ENCODE measurements at places on chromosomes 11 and 22.

GRCh38 chr11:68979931-68980775 lies 633 bp downstream of the MRGPRD start:
- DNase-seq, result no peak

DNA sequence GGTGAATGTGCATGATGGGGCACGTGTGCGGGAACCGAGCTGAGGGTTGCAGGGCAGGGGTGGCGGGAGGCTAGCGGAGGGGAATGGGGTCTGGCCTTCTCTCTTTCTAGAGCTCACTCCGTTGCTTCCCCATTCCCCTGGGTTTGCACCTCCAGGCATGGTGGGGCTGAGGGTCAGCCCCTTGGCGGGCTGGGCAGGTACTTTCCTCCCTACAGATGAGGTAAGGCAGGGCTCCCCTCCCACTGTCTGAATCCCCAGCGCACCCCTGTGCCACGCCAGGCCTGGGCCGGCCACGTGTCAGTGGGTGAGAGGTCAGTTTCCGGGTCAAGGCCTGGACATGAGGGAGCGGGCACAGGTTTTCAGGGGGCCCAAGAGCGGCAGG lies 8.9 kb downstream of the SUSD2 start:
- no peak for DNase-seq

DNA sequence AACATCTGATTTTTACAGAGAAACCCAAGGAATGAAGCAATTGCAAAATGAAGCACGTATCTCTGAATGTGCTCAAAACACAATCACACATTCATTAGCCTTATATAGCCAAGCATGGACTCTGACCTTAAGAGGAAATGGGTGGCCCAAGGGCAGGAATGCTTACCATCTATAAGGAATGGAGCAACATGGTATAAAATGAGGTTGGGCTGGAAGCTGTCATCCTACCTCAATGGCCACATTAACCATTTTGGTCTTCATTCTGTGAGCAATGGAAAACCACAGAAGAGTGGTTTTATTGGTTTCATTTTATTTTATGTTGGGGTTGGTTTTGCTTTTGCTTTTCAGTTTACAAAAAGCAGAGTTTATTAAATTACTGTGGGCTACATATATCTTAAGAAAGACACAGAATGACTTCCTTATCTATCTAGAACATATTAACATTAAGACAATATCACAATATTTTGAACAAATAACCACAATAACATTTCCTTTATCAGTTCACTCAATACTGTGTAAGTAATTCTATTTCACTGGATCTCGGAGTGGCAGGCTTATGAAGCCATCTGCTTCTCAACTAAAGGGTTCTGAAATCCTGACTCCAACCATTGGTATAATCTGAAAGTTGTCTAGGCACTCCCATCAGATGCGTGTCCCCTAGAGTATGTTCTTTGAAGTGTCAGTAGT lies 10.8 kb upstream of the MS4A13 start:
- no peak for DNase-seq

GRCh38 chr11:67484847-67485311 lies 2.1 kb downstream of the AIP start:
- DNase-seq, result no peak

DNA sequence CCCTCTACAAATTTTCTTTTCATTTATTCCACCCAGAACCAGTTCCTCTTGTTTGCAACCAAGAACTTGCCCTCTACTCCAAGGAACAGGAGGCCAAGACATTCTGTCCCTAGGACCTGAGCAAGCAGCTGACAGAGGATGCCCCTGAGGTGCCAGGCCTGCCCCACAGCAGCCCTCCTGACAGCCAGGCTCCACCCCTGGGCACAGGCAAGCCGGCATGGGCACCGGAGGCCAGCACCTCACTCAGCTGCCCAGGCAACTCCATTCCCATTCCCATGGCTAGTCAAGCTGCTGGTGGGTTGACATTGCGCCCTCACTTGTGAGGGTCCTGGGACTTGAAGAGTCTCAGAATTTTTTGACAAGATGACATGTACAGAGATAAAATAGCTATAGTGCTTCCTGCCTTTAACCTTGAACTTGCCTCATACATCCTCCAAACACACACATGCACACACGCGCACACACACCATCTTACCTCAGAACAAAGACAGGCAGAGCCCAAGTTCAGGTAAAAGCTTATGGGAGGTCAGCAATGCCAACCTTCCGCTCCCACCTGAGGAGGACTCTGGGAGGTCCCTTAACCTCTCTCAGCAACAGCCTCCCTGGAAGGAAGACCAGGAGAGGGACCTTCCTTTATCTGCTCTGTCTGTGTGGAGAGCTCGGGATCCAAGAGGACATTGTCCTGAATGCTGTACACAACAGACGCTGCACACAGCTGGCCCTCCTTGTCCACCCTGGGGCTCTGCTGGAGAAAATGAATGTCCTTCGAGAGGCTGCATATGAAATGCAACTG lies 620.9 kb upstream of the CADM1 start:
- no peak for DNase-seq

GRCh38 chr11:67102664-67103063 lies 16.4 kb upstream of the KDM2A start:
- no peak for DNase-seq

GRCh38 chr11:116129456-116129855 lies 625.2 kb upstream of the CADM1 start:
- no peak for DNase-seq

DNA sequence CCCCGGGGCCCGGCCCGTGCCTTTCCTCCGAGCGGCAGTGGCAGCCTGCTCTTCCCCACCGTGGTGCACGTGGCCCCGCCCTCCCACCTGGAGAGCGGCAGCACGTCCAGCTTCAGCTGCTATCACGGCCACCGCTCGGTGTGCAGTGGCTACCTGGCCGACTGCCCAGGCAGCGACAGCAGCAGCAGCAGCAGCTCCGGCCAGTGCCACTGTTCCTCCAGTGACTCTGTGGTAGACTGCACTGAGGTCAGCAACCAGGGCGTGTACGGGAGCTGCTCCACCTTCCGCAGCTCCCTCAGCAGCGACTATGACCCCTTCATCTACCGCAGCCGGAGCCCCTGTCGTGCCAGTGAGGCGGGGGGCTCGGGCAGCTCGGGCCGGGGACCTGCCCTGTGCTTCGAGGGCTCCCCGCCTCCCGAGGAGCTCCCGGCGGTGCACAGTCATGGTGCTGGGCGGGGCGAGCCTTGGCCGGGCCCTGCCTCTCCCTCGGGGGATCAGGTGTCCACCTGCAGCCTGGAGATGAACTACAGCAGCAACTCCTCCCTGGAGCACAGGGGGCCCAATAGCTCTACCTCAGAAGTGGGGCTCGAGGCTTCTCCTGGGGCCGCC lies 11.9 kb downstream of the C22orf31 start:
- no peak for DNase-seq

GRCh38 chr11:122772945-122773344 lies 65.4 kb upstream of the CRTAM start:
- DNase-seq, result no peak

DNA sequence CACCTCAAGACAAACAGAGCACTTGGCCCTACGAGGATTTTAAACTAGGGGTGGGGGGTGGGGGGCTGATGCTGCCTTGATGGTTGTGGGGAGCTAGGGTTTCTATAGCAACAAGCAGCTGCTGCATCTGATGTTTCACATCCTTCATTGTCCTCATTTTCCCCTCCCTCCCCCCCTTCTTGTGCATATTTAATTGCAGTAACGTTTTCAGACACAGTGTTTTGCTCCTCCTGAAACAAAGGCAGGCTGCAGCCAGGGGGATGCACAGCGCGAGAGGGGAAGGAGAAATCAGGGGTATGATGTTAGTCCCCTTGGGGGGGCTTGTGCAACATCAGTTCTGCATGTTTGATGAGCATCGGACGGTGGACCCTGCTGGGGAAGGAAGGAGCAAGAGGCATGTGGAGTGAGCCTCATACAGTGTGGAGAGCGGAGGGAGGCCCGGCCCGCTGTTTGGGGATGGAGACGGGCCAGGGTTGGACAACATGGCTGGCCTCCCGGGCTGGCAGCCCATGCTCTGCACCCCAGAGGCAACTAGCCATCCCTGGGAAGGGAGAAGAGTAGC lies 208.3 kb downstream of the CEP164 start:
- no peak for DNase-seq

DNA sequence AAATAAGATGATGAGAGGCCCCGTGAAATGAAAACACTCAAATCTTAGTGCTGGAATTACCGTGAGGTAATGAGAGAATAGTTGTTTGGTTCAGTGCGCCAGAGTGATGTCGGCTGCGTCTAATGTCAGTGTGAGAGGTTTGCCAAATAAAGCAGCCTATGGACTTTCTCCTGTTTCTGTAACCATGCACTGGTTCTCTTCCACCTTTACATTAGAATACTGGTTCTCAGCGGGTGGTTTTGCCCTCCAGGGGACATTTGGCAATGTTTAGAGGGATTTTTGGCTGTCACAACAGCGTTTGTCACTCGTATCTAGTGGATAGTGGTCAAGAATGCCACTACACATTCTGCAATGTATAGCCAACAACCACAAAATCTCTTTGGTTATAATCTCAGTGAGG lies 1.1 kb downstream of the OOSP4B start:
- DNase-seq, result no peak

DNA sequence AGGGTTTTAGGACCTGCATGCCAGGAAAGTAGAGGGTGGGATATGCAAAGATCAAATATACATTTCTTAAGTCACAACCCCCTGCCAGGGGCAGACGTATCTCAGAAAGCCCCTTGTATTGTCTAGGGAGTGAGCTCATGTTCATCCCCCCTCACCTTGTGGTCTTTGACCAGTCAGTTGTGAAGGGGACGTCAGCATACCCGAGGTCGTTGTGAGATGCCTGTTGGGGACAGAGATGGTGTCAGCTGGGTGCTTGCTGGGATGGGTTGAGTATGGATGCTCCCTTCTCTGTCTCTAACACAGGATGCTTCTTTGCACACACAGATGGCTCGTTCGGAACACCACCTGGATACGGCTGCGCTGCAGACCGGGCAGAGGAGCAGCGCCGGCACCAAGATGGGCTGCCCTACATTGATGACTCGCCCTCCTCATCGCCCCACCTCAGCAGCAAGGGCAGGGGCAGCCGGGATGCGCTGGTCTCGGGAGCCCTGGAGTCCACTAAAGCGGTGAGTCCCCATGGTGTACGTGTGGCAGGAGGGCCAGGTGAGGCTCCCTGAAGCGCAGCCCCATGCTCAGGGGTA lies 73.3 kb downstream of the BCR start:
- no peak for DNase-seq

GRCh38 chr11:47108214-47108613 lies 68.5 kb downstream of the ARFGAP2 start:
- no peak for DNase-seq

DNA sequence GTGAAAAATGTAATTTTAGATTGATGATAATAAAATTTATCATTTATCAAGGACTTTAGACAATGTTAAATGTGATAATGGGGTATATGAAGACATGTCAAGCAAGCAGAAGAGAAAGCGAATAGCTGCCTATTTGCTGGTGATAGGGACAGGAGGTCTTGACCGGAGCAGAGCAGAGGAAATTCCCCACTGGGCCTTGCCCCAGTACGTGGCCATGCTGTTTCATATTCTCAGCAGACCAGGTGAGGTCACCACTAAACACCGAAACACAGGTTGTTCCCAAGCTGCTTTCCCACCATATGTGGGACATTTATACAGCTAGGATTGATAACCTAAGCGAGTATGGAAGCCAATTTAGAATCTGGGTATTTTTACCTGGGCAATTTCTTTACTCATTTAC lies 1629.6 kb downstream of the FAM181B start:
- no peak for DNase-seq
